Activated T-helper 1 cell treated with anti-CD3 and anti-CD28 coated beads, Interleukin-12 subunit alpha, Interleukin-12 subunit beta, Interleukin-2, Interleukin-4 antibody, amounts not matched to agents 30 ng/mL and 10 ng/mL and 1 ng/mL, durations not matched to agents 14 hours and 24 hours and 36 hours (primary cell): ENCODE measurements at places on chromosomes 11 and 22.

- DNase-seq: no peak
Observed at GRCh38 chr11:16505481-16505880, 149.1 kb upstream of the SOX6 start.

- DNase-seq: no peak
Observed at GRCh38 chr11:65141896-65142494, 7.7 kb upstream of the SYVN1 start.

GRCh38 chr11:117188620-117189081 is 10.1 kb downstream of the SIDT2 start:
- DNase-seq: no peak

DNA sequence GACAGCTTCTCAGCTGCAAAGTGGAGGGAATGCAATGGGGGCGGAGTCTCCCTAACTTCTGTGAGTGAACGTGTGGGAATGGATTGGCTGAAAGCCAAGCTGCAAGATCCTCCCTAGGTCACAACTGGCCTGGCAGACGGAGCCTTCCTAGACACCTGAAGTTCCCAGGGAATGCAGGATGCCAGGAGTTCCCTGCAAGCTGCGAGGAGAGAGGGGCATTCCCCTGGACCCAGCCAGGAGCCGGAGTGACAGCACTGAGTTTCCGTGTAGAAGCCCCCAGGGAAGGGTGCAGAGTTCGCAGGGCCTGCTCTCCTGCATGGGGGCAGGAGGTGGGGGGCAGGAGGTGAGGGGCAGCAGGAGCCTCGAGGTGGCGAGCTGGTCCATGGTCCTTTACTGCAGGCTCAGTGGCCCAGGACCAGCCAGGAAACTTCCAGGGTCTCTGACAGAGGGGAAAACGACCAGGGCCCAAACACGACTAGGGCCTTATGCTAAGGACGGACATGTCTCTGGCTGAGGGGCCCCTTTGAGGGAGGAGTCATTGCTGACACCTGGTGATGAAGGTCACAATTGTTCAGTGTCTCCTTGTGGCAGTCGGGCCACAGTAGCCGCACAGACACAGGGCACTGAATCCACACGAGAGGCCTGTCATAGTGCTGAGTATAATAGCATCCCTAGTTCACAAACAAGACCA is 141.4 kb downstream of the FBXO7 start:
- no peak for DNase-seq

GRCh38 chr22:16829985-16830384 is 4.8 kb upstream of the XKR3 start:
- no peak for DNase-seq

- DNase-seq: peak; percentile 97
Observed at GRCh38 chr11:62645946-62646824, at the start of gene GANAB. GANAB (minus strand) TSS chr11:62646613; CDS start chr11:62646599, 14 bp downstream.

DNA sequence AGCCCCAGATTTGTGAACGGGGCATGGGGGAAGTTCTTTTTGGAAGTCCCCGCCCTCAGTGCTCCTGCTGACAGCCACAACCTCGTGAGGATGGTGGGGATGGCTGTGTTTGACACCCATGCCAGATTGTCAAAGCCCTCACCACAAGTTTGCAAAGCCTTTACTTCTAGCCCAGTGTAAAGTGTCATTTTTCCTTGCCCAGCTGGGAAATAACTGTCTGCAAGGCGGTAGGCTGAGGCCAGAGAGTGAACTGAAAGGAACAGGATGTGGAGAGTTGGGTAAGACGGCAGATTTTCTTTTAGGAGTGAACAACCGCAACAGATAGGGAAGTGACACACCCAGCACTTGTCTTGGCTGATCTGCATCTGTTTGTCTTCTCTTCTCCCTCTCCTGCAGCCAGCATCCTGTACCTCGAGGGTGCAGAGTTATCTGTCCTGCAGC is 13.6 kb downstream of the IL17RA start:
- DNase-seq: peak; percentile 51

- no peak for DNase-seq
Observed at GRCh38 chr11:118156531-118157185, 4.0 kb upstream of the SCN4B start.

GRCh38 chr11:21965221-21965620 is 227.7 kb upstream of the ANO5 start:
- DNase-seq: no peak

DNA sequence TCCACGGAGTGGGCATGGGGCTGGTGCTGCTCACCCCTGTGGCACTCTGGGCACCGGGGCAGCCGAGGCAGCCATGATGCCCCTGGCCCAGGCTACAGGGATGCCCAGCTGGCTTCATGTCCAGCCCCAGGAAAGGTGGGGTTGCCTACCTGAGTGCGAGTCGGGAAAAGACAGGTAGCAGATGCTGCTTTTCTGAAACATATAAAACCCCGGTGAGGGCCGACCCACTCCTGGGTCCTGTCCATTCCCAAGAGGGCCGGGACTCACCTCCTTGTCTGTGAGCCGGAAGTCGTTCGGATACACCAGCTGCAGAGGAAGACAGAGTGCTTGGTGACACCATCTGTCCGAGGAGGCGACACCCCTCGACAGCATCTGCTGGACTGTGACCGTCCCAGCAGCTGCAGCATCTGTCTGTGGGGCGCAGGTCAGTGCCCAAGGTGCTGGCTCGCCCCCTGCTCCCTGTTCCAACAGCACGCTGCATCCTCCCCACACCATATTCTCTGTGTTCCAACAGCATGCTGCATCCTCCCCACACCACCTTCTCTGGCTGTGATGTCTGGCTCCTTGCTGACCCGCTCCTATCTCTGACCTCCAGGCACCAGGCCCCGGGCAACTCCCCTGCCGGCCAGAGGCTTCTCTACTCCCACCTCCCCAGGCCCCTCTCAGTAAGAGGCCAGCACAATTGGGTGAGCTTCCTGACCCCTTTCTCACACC is 8.0 kb downstream of the DENND6B start:
- no peak for DNase-seq

GRCh38 chr11:81030186-81030585 is 1589.4 kb upstream of the TENM4 start:
- no peak for DNase-seq

- DNase-seq: no peak
Observed at GRCh38 chr11:70826541-70827335, 425.6 kb downstream of the SHANK2 start.

DNA sequence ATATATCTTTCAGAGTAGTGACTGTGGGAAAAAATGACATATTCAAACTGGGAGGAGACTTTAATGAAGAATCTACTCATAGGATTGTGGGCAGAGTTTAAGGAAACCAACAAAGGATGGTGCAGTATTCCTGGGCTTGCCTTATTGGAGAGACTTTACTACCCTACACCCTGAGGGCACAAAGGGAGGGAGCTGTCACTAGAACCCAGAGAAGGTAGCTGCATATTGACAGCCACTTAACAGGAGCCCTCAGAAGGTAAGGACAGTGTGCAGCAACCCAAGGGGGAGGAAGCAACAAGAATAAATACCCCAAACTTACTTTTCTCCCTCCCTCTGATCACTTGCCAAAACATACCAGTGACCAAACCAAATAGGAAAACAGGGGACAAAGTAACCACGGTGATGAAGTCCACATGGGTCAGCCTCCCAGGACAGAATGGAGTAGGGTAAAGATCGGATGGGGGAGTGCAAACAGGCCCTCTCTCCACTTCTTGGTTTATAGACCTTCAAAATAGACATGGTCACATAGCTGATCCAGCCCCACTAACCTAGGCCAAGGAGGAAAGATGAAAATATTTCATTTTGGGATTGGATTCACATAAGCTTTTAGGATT is 121.8 kb upstream of the SESN3 start:
- no peak for DNase-seq

GRCh38 chr11:69055598-69056516 is 7.1 kb downstream of the TPCN2 start:
- DNase-seq: no peak

DNA sequence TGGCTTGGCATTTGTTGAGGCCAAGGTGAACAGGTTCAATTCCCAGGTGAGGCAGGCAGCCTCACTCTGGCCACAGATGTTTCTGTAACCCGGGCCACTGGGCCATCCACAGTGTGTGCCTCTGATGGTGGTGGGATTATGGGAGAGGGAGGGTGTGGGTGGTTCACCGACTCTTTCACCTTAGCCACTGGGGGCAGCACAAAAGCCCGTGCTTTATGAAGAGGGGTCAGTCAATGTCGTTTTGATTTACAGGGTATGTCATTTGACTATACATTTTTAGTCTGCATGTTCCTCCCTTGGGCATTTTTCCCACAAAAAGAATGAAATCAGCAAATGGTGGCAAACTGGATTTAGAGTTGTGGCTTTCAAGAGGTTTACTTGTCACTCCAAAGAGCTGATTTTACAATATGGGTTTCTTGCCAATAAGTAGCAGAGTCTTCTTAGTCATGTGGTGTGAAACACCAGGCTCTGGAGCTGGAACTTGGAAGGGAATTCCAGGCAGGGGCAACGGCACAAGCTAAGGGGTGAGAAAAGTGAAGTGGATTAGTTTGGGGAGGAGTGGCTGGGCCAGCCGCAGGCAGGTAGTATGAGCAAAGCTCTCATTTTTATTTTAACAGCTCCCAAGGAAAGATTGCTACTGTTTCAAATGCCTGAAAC is 217.8 kb upstream of the ZBED5 start:
- DNase-seq: no peak

- DNase-seq: no peak
Observed at GRCh38 chr11:121059605-121060004, 35.7 kb downstream of the TBCEL start.

- DNase-seq: no peak
Observed at GRCh38 chr11:33649944-33650343, 50.7 kb downstream of the C11orf91 start.

- no peak for DNase-seq
Observed at GRCh38 chr11:66192181-66192863, 76.1 kb upstream of the RAB1B start.

DNA sequence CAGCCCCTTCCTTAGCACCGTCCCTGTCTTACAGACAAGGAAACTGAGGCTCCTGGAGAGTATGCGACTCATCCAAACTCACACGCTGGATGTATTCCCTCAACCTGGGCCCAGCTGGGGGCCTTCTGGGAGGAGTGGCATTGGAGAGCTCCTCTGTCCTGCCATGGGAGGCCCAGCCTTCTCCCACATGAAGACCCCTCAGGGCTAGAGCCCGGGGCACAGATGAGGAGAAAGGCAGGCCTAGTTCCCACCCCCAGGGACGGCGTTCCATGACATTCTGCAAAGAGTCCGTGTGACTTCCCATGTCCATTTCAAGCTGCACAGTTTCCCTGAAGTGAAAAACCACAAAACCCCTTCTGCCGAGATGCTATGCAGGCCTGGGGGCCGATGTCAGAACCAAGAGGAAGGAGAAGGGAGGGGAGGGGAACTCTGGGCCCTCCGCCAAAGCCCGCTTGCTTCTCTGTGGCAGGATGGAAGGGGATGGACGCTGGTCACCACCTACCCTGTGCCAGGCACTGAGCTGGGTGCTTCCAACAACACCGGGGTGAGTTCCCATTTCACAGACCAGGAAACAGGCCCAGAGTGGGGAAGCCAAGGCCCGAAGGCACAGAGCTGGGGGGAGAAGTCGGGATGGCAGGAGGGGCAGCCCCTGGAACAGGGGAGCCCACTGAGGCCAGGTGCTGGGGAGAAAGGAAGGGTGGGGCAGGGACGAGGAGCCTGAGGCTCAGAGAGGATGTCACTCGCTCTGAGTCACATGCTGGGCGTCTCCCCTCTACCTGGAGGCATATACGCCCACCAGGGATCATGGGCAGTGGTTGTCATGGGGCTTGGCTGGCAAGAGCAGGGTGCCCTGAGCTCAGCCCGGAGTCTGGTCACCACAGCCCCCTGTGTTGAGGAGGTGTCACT is 15.7 kb downstream of the RAC2 start:
- DNase-seq: no peak

DNA sequence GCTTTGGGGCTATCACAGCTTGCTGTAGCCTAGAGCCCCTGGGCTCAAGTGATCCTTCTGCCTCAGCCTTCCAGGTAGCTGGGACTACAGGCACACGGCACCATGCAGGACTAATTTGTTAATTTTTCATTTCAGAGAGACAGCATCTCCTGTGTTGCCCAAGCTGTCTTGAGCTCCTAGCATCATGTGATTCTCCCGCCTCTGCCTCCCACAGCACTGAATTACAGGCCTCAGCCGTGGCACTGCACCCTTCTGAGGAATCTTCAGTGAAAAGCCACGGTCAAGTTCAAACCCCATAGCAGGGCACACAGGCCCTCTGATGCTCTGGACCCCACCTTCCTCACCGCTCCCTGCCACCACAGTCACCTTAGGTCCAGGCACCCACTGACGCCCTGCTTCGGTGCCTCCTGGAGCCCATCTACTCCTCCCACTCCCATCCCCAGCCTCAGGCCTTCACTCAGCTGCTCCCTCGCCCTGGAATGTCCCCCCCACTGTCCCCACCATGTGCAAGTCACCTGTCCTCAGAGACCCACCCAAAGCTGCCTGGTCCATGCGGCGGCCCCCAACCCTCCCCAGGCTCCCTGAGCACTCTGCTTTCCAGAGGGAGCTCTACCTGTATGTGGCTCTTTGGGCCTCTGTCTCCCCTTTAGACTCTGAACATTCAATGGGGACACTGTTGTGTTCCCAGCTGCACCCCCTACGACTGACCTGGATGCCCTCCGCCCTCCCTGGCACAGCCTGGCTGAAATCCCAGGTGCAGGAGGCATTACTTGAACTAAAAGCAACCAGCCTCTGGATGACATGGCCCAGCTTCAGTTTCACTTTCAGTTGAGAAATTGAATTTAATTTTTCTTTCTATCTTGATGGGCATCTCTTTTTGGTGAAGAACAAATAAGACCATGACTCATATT is 1.6 kb downstream of the APOL2 start:
- no peak for DNase-seq
